ENCODE measurements at places on chromosomes 2 and 18.

DNA sequence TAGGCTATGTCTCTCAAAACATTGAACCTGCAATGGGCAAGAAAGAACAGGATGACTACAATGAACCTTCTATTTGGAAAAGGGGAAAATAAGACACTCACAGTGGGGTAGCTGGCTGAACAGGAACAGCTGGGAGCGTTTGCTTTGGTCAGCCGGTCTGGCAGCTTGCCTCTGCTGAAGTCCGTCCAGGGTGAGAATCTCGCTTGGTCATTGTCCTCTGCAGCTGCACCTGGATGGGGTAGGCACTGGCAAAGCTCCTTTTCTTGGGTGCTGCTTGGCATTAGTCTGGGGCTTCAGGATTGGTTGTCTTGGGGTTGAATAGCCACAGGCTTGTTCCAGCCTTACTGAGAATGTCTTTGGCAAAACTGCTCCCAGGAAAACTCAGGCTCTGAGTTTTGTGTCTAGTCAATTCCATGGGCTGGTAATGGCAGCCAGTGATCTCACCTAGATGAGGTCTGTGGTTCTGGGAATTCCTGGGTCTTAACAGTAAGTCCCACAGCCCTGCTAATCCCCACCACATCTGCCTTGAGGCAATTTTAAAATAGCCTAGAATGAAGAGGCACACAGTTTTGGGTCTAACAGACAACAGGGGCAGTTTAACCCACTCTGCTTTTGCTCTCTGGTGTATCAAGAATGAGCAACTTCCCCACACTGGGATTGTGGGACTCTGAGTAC is 13.4 kb downstream of the NEDD4L start:
- DNase-seq = no peak

DNA sequence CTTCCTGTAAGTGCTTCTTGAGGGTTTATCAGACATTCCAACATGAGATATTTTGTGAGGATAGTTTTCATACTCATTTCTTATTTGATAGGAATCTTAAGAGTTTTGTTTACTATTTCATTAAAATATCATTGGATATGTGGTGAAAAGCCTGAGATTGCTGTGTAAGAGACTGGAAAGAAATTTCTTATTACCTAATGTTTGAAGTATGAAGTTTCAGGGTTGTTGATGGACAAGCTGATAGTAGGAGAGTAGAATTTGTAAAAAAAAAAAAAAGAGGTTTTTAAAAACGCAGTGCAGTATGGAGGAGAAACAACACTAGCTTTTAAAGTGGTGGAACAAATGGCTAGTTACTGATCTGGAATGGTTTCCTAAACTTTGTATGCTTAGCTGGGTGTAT is 7.7 kb downstream of the EPB41L5 start:
- DNase-seq = no peak

GRCh38 chr18:28041366-28041765 is 135.6 kb downstream of the CDH2 start:
- DNase-seq = no peak

GRCh38 chr2:11234309-11234708 is 79.0 kb downstream of the SLC66A3 start:
- peak; percentile 64 for DNase-seq

DNA sequence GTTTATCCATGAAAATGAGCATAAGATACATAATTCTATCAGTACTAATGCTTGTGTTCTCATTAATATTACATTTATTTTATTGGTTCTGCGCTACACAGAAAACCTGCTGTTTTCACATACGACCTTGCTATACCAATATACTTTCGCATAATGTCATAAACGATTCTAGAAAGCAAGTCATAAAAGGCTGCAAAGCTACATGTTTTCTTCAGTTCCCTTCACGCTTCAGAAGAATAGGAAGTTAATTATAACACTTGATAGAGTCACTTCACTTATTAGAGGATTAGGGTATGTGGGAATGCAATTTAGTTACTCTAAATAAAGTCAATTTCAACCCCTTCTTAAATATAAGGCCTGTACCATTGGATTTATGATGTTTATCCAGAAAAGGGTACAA is 29.0 kb downstream of the PSME4 start:
- DNase-seq = no peak

DNA sequence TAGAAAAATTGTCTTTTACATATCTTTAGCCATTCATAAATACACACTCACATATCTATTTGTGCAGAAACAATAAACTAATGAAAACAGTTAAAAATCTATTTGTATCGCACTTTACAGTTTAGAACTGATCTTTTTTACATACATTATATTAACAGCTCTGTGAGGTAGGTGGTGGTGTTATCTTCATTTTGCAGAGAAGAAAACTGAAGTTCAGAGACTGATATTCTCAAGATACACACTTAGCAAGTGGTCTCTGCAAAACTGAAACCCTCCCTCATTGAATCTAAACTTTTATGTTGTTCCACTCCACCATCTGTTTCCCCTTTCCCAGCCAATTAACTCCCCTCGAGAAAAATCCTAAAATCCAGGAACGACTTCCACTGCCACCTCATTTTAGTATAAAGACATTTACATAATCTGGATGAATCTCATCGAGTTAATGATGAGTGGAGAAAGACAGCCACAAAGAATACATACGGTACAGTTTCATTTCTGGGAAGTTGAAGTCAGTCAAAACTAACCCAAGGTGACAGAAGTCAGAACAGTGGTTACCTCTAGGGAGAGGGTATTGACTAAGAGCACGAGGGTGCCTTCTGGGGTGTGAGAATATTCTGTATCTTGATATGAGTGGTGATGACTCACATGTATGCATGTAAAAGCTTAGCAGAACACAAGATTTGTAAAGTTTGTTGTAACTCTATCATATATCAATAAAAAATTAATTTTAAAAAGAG is 524.2 kb upstream of the TCF4 start:
- no peak for DNase-seq

DNA sequence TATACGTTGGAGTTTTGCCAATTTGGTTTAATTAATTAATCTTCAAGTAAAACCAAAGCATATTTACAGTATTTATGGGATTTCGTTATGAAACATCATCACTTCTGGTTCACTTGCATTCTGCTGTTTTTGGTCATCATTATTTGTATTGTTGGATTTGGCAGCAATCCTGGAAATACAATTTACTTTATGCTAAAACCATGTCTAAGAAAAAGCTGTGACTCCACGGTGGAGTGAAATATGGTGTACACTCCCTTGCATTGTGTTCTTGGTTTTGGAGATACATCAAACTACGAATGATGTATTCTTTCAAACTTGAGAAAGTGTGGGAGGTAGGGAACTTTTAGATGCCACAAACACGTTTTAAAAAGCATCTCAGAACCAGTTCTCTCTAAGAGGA is 106.4 kb downstream of the CTAGE1 start:
- no peak for DNase-seq

All from hematopoietic multipotent progenitor cell treated with erythropoietin and hydrocortisone succinate and interleukin-3 and kit ligand, for 15 days (in vitro differentiated cells).